ENCODE measurements at places on chromosomes 1 and 21.

- no peak for DNase-seq
Measured at GRCh38 chr1:229886636-229887035, 180.4 kb upstream of the GALNT2 start.

DNA sequence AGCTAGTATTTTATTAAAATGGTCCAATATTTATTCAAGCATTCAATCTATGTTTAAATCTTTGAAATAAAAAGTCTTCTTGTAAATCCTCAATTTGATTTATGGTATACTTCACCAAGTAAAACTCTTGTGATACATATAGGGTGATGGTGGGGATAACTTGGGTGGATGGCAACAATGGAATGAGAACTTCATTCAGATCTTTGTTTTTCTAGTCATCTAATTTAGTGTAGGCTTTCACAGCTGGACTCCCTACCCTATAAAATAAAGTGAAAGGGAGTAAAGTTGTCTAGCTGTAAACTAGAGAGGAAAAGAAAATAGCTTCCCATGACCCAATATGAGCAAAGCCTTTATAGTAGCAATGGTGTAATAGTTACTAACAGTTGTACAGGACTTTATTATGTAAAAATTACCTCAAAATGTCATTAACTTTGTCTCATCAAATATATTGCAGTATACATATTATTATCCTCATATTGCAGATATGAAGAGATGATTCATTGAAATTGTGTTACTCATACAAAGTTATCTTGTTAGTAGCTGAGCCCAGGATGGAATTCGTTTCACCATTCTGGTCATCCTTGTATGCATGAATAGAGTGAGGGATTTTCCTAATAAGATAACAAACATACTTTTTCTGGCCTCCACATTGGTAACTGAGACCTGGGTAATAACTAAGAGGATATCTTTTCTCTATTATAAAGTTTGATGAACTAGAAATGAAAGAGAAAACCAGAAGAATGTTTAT, 1377.7 kb upstream of the ADGRL4 start:
- DNase-seq = no peak

GRCh38 chr1:92527670-92528069, 40.9 kb upstream of the GFI1 start:
- no peak for DNase-seq

GRCh38 chr1:34794001-34794789, 1.4 kb downstream of the GJA4 start:
- DNase-seq = no peak

DNA sequence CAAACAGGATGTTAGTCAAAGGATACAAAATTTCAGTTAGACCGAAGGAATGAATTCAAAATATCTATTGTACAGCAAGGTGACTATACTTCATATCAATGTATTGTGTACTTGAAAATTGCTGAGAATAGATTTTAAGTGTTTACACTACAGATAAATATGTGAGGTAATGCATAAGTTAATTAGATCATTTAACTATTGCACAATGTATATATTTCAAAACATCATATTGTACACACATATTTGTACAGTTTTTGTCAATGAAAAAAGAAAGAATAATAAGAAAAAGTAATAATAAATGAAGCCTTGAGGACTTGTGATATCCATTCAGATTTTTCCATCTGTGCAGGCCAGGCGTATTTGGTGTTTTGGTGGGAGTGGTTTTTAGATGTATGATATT, 367.4 kb upstream of the SNX7 start:
- DNase-seq = no peak

DNA sequence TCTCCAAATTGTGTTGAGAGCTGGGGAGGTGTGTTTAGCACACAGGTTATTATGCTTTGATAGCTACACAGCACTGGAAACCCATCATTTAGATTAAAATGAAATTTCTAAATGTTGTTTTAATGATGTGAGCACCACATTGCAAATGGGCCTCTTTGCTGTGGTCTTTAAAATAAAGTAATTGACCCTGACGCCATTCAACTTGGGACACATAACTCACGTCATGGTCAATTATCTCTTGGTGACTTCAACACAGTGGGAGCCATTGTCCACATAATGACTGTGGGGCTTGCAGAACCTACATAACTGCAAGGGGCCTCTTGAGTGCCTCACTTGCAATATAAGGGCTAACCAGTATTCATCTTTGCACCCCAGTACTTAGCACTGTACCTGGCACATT, 280.4 kb downstream of the HLX start:
- DNase-seq = no peak

- no peak for DNase-seq
Measured at GRCh38 chr1:229842302-229843255, 216.5 kb downstream of the URB2 start.

- no peak for DNase-seq
Measured at GRCh38 chr1:33680281-33680840, 183.5 kb upstream of the HMGB4 start.

DNA sequence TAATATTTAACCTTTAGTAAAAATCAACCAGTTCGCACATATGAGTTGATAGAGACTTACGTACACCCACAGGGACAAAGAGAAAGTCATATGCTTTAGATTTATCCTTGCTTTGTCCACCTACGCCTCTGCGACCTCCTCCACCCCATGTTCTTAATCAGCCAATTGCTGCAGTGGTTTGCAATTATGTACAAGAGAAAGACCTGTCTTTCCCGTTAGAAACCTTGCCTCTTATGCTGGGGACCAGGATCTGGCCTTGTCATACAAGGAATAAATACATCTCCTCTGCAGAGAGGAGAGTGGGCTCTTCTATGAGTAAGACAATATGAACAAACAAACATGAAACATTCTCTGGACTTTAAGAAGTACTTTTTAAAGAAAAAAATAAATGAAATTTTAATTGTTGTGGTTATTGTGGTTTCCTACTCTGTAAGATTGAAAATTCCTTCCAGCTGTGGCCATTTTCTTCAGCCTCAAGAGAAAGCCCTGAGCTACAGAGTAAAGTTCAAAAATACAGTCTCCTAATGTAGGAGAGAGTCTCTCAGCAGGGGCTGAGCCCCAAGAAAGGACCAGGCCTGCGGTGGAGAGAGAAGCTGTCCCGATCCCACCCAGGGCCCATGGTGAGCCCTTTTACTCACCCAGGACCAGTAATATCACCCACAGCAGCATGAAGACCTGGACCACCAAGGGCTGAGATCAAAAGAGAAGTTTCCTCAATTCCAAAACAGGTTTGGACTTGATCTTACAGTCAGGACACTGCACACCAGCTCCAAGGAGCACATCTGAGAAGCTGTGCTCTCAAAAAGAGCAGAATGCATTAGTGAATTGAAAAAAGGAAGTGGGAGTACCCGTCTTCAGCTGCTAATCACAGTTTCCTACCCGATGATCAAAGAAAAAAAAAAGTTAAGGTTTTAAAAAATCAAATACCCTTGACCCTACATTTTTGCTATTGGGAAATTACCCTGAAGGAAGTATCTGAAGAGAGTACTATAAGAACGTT, at the start of gene FCRL5:
FCRL5 (minus strand) TSS at position 822 of the 1,000 bp plus-strand sequence; CDS start at position 669, 153 bp downstream.
- DNase-seq = no peak

DNA sequence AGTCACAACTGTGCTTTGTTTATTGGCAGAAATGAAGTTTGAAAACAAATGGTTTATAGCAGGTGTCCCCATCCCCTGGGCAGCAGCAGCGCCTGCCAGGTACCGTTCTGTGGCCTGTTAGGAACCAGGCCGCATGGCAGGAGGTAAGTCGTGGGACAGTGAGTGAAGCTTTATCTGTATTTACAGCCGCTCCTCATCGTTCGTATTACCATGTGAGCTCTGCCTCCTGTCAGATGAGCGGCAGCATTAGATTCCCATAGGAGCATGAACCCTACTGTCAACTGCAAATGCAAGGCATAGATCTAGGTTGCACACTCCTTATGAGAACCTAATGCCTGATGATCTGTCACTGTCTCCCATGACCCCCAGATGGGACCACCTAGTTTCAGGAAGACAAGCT, 63.4 kb upstream of the SOD1 start:
- DNase-seq = no peak

- no peak for DNase-seq
Measured at GRCh38 chr1:164863056-164863455, 304.1 kb downstream of the PBX1 start.

DNA sequence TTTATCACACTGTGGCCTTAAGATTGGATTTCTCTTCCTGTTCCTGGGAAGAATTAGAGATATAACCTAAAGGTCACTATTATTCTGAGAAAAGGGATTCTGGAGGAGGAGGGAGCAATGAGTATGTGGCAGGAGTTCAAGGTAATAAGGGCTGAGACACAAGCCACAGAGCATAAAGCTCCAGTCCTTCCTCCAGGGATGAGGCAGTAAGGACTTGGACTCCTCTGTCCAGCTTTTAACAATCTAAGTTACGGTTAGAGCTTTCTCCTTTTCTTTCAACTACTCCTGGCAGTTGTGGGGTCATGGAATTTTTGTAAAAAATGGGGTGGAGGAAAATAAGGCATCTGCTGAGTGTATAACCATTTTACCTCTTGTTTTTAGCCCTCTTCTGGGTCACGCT, at the start of gene HSD3B2:
HSD3B2 (plus strand) TSS at position 201 of the 400 bp plus-strand sequence. CDS start 270 bp downstream, outside the sequence.
- no peak for DNase-seq

GRCh38 chr1:2291577-2291976, 63.5 kb downstream of the SKI start:
- no peak for DNase-seq

GRCh38 chr1:101216623-101217022, 20.2 kb upstream of the S1PR1 start:
- no peak for DNase-seq
